Mesangial cell (primary cell): ENCODE measurements at places on chromosomes 7 and 10. TPM values are rescaled to one million over a fixed set of nuclear protein-coding genes. Genes with fewer than 3 reads are reported as not detected.

Gene NPC1L1
- 0.33 and 1.1 TPM in 2 replicates for total RNA-seq

Gene PLXNA4
- 0.16 and 0.51 TPM in 2 replicates for total RNA-seq

Gene CFAP46
- total RNA-seq: 1.8 and 2.3 TPM in 2 replicates

Gene CFAP69
- 0.65 and 1.6 TPM in 2 replicates for total RNA-seq

Gene ARHGEF5
- total RNA-seq: 16.1 and 25.6 TPM in 2 replicates

Gene UNCX
- not detected in 2 replicates for total RNA-seq

Gene AKR1D1
- not detected in 2 replicates for total RNA-seq

Gene ARHGEF35
- total RNA-seq: 1.5 and 3.8 TPM in 2 replicates

Gene FAM13C
- total RNA-seq: 0.16 and 0.51 TPM in 2 replicates

Gene MSMB
- not detected in 2 replicates for total RNA-seq

Gene GATAD1
- total RNA-seq: 11.2 and 28.5 TPM in 2 replicates

Gene TAS2R41
- not detected in 2 replicates for total RNA-seq

Gene SKIDA1
- total RNA-seq: 2.1 and 3.3 TPM in 2 replicates
